Fibroblast of pulmonary artery (primary cell): ENCODE measurements at places on chromosomes 4 and X.

DNA sequence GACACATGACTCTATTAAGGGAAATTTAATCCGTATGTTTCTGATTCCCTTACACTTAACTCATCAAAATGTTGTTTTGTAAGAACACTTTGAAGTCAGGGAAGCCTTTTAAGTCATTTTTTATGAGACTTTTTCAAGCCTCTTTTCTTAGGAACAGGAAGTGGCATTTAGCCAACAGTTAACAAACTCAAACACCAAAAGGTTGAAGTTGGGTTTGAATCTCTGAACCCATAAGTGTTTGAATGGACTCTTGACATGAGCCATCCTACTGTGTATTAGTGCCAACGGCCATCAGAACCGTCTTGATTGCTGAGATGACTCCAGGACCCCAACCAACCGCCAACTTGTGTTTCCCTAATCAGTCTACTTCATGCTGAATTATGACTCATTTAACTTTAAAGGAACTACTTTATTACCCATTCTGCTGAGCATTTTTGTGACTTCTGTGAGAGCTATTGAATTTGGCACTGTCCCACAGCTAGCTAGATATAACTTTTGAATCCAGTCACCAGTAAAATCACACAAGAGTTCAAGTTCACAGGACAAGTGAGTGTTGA lies 209.1 kb upstream of the FAT1 start:
- DNase-seq, result peak; percentile 52

GRCh38 chr4:137200322-137200721 lies 332.0 kb downstream of the PCDH18 start:
- no peak for DNase-seq

- DNase-seq, result peak; percentile 62
Observed at GRCh38 chr4:158094413-158095134, 78.3 kb downstream of the GASK1B start.

DNA sequence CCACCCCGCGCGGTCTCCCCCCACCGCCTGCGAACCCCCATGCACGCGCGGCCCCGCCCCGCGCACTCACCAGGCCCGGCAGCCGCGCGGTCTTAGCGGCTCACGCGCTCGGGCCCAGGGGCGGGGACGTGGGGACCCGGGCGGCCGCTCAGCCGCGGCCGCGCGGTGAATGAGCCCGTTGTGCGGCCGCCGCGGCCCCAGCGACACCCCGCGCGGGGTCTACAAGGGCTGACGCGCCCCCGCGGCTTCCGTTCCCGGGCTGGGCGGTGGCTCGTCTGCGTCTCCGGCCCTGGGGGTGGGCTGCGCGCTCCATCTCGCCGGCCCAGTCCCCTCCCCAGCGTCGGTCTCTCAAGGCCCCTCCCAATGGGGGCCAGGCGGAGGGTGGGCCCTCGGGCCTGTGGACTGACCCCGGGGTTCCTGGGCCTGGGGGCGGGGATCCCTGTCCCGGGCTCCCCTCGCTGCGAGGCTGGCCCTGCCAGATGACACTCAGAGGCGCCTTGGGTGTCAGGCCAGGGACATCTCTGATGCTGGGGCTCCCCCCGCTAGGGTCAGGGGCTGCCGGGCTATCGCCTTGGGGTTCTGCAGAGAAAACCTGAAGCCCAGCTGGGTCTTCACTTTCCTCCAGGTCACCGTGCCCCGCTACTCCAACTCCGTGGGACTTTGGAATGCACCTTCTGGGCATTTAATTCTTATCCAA lies 4.3 kb upstream of the SLC26A1 start:
- DNase-seq, result no peak

DNA sequence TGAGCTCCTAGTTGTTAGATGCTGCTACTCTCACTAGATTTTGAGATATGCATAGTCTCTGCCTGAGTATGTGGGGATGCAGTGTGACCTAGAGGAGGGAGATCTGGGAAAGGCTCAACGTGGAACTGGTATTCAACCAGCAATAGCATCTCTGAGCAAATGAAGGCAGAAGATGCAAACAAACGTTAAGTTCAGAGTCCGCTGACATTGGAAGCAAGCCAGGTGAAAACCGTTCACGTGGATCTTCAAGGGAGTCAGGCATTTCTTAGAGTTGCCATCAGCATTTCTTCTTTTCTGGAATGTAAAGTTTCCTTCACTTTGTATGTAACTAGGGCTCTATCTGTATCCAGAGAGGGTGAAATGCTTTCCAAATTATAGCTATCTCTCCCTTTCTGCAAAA lies 59.9 kb downstream of the C4orf51 start:
- peak; percentile 35 for DNase-seq

GRCh38 chr4:79164907-79165610 lies 160.8 kb downstream of the NAA11 start:
- no peak for DNase-seq

GRCh38 chr4:129326571-129327460 lies 230.9 kb downstream of the C4orf33 start:
- no peak for DNase-seq

DNA sequence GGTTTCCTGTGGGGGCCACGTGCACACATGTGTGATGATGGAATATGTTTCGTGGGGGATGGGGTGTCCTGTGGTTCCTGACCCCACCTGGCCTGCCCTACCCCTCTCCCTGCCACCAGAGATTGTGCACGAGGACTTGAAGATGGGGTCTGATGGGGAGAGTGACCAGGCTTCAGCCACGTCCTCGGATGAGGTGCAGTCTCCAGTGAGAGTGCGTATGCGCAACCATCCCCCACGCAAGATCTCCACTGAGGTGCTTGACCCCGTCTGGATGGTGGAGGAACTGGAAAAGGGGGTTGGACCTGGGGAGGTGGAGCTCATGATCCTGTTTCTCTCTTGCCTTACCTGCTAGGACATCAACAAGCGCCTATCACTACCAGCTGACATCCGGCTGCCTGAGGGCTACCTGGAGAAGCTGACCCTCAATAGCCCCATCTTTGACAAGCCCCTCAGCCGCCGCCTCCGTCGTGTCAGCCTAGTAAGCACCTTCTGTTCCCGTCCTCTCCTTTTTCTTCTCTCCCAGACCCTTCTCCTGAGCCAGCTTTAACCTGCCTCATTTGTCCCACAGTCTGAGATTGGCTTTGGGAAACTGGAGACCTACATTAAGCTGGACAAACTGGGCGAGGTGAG lies 5.9 kb downstream of the CDK16 start:
- no peak for DNase-seq

- no peak for DNase-seq
Observed at GRCh38 chr4:108024878-108025165, 35.1 kb downstream of the HADH start.

DNA sequence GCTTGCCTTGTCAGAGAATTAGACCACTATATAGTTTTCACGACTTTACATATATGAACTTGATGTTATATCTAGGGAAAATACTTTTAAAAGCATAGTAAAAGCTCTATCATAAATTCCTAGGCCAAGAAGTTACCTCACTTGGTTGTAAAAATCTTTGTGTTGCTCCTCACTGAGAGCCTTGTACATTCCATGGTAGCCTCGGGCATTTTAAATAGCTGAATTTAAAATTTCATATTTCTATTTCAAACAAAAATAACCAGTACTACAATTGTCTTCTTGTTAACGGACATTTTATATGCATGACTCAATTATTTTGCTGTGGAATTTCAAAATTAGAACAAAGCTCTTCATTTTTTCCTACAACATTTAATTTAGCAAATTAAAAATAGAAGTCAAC lies 107.6 kb downstream of the MID1 start:
- DNase-seq, result no peak

DNA sequence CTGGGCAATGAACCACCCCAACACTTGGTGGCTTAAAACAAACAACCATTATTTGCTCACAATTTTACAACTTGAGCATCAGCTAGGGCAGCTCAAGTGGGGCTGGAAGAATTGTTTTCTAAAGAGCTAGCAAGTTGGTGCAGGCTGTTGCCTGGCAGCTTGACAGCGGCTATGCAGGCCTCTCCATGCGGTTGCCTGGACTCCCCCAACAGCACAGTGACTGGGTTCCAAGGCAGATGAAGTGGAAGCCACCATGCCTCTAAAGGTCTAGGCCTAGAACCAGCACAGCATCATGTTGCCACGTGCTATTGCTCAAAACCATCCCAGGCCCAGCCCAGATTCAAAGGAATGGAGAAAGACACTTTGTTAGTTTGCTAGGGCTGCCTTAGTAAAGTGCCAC lies 114.8 kb downstream of the BCOR start:
- no peak for DNase-seq

- DNase-seq, result no peak
Observed at GRCh38 chrX:152847281-152847680, 16.4 kb downstream of the NSDHL start.

- peak; percentile 45 for DNase-seq
Observed at GRCh38 chr4:126223784-126224407, 909.1 kb downstream of the FAT4 start.

- no peak for DNase-seq
Observed at GRCh38 chr4:68673143-68673542, 2.7 kb upstream of the UGT2B15 start.

DNA sequence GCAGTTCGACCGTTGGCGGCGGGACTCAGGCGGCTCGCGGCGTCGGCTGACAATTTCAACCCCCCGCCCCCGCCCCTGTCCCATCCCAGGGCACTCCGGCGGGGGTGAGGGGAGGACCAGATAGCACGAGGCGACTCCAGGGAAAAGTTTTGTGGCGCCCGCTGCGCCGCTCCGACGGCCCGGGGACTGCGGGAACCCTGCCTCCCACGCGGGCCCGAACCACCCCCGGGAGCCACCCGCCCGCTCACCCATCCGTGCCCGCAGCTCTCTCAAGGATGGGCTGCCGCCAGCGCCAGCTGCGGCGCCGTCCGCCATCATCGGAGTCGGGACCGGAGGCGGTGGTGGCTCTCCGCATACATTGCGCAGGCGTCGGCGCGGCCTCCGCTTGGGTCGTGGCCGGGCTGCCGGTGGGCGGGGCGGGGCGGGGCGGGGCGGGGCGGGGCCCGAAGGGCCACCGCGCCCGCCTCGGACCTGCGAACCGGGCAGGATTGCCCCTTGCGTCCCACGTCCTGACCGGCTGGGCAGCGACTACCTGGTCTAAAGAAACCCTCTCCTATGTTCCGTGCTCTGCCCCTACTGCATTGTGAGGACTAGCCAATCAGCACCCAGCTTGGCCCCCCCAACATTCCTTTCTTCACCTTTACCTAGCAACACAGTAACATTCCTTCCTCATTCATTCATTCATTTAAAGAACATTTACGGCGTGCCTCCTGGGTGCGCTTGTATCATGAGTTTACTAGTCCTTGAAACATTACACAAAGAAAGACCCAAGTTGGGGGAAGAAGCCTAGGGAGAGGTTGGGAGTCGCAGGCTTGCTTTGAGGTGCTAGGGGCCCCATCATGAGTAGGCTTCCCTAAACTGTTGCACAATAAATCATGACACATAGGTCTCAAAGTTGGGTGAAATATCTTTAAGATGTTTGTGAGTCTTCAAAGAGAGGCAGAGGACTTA lies at the start of gene MAP7D3:
Gene MAP7D3, minus strand, starts transcription at position 360 of the 951 bp plus-strand sequence. Its CDS starts 42 bp downstream, at position 318.
- peak; percentile 46 for DNase-seq

DNA sequence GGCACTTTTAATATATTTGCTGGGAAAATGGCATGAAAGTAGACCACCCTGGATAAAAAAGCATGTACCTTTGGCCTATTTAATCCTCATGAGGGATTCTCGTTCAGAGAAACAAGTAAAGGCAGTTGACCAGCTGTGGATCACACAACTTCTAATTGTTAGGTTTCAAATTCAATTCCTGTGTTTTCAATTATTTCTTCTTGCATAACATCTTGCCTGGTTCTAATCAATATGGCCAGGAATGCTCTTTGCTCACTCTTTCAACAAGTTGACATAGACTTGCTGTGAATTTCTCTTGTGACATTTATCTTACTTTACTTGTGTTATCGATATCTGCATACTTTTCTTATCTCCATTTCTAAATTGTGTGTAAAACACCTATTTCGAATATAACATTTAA lies 211.8 kb downstream of the SLC7A11 start:
- no peak for DNase-seq

DNA sequence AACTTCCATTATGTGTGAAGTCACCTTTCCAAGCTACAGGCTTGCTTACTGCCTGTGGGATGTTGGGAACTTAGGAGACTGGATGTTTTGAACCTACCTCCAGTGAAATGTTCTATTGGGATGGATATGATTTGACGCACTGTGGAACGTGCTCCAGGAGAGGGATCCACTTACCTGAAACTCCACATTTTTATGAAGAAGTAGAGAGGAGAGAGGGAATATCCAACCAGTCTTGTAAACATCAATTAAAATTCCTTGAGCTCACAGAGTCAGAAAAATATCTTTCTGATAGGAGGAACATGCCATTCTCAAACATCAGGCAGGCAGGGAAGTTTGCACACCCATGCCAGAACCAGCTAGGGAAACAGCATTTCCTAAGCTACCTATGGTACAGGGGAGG lies 91.1 kb upstream of the MAOA start:
- DNase-seq, result peak; percentile 14

DNA sequence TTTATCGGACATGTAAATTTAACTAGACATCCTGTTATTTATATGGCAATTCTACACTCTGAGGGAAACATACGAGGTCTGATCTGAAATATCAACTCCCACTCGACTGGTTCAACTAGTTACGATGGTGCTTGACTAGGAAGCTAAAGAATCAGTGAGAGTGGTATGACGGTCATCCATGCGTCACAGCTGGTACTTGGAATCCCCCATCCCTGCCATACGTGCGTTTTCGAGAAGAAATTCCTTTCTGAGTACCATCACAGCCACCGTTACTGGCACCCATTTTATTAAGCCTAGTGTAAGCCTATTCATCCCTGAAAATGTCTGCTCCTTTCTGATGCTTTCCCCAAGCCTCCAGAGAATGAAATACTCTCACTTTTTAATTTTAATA lies 695 bp upstream of the PIGA start:
- DNase-seq, result peak; percentile 80

DNA sequence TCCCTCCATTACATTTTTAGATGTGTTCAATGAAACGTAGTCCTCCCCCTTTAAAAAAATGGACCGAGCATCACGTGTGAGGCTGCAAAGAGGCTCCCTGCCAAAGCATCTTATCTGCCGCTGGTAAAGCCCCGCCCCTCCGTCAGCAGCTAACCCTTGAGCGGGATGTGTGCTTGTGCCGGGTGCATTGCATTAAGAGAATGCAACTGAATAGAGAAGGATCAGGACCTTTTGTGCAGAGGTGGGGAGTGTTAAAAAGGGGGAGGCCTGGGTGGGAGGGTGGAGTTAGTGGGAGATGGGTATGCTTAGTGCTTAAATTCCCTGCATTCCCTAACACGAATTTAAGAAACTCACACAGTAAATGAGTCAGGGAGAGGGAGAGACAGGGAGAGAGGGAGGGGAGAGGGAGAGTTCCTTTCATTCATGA lies 66.0 kb downstream of the TBL1X start:
- DNase-seq, result peak; percentile 93

DNA sequence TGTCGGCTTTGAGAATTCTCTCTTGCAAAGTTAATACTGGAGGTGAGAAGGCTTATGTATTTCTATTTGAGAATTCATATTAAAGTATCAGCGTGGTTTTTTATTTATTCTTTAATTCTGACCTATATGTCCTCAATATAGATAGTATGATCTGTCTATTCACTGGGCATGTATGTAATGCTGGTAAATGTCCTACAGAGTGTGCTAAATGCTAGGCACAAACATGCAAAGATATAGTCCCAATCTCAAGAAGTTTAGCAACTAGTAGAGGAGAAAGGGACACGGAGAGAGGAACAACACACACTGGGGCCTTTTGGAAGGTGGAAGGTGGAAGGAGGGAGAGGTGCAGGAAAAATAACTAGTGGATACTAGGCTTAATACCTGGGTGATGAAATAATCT lies 11.0 kb upstream of the BMPR1B start:
- DNase-seq, result no peak
